ENCODE measurements at places on chromosomes 7 and 10.

- DNase-seq = no peak
Measured at GRCh38 chr7:139294241-139294640, 46.9 kb upstream of the FMC1 start.

- DNase-seq = no peak
Measured at GRCh38 chr10:21304198-21304597, 221.3 kb downstream of the SKIDA1 start.

GRCh38 chr7:585229-585711 is 65.6 kb upstream of the PDGFA start:
- no peak for DNase-seq

GRCh38 chr7:123647106-123647730 is 8.4 kb upstream of the LMOD2 start:
- DNase-seq = no peak

GRCh38 chr10:17232276-17232960 is 4.4 kb downstream of the VIM start:
- DNase-seq = no peak

DNA sequence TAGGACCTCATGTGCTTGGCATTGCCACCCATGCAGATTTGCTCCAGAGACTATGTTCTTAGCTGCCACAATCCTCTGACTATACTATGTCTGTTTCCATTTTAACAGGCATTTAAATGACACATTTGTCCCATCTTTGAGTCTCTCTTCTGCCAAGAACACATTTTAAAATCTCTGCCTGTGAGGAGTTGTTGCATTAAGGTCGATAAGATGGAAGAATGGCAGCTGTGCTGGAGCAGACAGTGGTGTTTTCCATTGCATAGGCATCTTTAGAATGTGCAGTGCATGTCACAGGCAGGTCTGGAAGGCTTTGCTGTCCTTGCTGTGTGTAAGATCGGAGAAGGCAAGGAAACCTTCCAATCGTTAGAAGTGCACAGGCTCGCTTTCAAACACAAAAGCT is 70.9 kb upstream of the CELF2 start:
- DNase-seq = no peak

DNA sequence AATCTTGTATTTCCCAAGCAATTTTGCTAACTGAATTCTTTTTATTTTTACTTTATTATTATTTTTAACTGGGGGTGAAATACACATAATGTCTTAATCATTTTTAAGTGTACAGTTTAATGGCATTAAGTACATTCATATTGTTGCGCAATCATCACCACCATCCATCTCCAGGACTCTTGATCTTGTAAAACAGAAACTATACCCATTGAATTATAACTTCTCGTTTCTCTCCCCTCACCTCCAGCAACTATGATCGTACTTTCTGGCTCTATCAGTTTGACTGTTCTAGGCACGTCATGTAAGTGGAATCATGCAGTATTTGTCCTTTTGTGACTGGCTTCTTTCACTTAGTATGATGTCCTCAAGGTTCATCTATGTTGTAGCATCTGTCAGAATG is 108.8 kb downstream of the ARL5B start:
- DNase-seq = no peak

DNA sequence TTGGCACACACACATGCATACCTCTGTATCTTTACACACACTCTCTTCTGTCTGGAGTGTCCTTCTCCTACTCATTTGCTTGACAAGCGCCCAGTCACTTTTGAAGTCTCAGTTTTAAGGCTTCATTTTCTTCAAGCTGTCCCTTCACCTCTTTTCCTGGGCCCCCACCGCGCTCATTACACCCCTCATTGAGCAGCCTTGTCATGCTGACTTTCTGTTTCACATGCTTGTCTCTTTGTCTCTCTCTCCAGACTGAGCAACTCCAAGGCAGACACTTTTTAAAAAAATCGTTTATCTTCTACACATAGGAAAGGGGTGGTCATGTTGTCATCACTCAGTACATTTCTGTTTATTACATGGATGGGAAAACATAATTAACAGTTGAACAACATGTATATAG is 225.2 kb upstream of the FZD1 start:
- DNase-seq = no peak

DNA sequence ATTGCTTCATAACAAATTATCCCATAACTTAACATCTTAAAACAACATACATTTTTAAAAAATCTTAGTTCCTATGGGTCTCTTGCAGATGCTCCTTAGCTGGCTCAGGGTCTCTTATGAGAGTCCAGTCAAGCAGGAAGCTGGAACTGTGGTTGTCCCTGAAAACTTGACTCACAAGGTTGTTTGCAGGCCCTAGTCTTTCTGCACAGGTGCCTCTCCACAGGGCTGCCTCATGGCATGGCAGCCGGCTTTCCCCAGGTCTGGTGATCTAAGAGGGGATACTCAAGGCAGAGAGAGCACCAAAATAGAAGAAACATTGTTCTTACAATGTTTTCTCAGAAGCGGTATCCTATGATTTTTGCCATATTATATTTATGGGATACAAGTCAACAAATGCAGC is 127.1 kb downstream of the CDK14 start:
- no peak for DNase-seq

- DNase-seq = no peak
Measured at GRCh38 chr7:16465469-16466361, at the start of gene SOSTDC1. SOSTDC1 (minus strand) TSS chr7:16465738; CDS start chr7:16465668, 70 bp downstream.

DNA sequence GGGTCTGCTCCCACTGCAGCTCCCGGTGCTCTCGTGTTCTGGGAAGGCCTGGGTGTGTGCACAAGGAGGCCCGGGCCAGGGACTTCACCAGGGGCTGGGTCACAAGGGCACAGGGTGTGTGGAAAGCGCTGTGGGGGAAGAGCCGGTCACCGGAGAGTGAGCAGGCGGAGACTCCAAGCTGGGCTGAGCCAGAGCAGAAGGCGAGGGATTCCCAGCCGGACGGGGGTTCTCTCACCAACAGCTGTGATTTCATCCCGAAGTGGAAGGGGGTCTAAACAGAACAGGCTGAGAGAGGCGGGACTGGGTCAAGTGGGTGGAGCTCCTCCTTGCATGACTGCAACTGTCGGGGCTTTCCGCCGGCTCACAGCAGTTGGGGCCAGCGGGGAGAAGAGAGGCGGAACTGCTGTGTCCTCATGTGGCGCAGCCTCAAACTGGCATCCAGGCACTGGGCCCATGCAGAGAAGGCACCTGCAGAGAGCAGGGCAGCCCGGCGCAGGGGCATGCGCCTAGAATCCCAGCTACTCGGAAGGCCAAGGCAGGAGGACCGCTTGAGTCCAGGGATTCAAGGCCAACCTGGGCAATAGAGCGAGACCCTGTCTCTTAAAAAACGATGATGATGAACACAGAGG is 7.6 kb upstream of the ORAI2 start:
- no peak for DNase-seq

DNA sequence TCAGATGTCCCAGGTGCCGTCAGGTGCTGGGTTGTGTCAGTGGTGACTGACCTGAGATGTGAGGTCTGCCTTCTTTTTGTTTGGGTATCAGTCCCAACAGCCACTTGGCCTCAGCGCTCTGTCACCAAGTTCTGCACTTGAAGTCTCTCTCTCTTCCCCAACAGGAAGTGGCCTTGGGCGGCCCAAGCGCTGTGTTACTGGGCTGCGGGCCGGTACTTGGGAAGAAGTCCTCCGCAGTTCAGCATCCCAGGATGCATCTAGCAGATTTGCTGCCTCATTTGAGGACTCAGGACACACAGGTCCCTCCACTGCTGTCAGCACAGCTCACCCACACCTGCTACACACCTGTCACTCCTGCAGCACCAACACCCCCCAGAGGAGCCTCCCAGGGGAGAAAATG is 40.1 kb downstream of the LYZL2 start:
- DNase-seq = no peak

DNA sequence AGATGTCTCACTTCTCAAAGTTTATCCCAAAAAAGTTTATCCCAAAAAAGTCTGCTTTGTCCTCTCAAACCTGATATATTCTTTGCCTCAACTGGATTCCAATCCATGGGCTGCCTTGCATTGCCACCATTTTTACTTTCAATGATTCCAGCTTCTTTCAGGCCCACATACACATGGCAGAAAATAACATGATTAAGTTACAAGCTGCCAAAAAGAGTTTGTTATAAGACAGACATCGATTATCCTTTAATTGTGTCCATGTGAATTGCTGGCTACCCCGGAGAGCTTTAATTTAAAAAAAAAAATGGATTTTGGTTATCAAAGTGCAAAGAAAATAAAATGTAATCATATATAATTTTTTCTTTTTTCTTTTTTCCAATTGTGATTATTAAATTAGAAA is 819.6 kb upstream of the SORCS1 start:
- no peak for DNase-seq

- DNase-seq = no peak
Measured at GRCh38 chr7:13801669-13802068, 187.8 kb downstream of the ETV1 start.

GRCh38 chr7:132347858-132348257 is 228.4 kb downstream of the PLXNA4 start:
- DNase-seq = no peak

DNA sequence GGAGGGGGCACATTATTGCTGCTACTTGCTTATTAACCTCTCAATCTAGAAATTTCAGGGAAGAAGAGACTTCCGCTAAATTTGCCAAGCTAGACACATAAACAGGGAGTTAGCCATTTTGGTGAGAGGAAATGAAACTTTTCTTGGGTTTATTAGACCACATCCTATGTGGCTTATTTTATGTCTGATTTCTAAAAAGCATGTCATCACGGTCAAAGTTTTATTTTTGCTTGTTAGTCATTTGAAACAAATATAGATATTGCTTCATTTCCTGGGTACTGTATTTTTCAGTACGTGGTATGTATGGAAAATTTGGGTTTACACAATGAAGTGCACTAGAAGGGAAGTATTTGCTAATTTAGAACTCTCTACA is 144.1 kb downstream of the TCF7L2 start:
- DNase-seq = no peak

DNA sequence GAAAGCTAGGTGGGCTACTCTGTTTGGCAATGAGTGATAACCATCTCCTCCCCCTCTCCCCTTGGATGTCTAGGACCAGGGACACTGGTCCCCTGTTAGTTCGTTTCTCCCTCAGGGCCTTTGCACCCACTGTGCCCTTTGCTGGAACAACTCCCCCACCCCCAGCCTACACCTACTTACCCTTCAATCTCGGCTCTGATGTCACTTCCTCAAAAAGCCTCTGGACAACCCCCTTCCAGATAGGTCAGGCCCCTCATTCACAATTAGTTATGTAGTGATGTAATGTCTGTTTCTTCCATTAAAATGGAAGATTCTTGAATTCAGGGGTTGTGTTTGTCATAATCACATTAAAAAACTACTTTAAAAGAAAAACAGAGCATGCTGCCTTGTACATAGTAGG is 152.9 kb downstream of the SNX10 start:
- DNase-seq = no peak

- no peak for DNase-seq
Measured at GRCh38 chr7:2698581-2699288, 10.7 kb downstream of the AMZ1 start.

- DNase-seq = peak; percentile 91
Measured at GRCh38 chr10:16832351-16833080, 15.3 kb upstream of the RSU1 start.
